Stimulated activated CD4-positive, alpha-beta T cell treated with anti-CD3 and anti-CD28 coated beads, Interleukin-15, amount 100 ng/mL, for 24 hours (primary cell): ENCODE measurements at places on chromosomes 11 and 22.

DNA sequence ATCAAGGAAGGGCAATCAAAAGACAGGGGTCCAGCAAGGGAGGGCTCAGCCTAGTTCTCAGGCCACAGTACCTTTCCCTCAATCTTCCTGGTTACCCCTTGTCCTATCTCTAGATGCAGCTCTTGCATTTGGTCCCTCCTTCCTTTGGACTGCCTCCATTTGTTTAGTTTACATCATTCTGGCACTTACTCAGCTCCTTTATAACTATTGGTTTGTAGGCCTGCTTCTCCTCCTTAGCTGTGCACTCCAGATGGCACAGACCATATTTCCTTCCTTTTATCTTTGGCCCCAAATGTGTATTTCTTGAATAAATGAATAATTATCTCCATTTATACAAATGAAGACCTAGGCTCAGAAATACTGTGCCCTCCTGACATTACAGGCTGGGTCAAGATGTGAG, 92.3 kb upstream of the AMOTL1 start:
- no peak for DNase-seq

DNA sequence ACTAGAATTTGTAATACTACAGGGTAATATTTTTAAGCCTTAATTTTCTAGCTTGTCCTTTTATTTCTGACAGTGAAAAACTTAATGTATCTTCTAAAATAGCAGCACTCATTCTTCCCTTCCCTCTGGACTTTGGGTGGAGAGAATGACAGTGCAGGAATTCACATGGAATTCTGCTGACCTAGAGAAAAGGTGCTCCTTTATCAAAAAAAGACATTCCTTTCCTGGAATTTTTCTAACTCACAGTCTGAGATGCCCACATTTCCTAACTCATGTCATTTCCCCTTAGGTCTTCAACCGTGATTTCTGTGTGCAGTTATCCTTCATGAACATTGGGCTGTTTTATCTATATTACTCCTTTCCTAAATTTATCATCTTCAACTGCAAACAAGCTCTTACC, 137.8 kb upstream of the PDGFD start:
- DNase-seq = no peak

DNA sequence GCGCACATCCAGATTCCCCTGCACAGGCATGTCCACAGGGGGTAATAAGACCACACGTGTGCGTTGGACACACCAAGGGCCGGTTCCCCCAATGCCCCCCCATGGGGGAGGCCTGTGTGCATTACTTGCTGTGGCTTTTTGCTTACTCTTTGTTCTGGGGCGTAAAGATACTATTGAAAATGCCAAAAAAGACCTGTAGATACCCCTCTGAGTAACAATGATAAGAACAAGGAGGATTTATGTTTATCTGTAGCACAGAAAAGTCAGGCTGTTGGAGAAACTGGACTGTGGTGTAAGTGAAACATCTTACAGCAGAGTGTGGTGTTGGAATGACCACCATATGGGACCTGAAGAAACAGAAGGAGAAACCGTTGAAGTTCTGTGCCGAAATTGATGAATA, 103.2 kb downstream of the TBC1D22A start:
- no peak for DNase-seq

DNA sequence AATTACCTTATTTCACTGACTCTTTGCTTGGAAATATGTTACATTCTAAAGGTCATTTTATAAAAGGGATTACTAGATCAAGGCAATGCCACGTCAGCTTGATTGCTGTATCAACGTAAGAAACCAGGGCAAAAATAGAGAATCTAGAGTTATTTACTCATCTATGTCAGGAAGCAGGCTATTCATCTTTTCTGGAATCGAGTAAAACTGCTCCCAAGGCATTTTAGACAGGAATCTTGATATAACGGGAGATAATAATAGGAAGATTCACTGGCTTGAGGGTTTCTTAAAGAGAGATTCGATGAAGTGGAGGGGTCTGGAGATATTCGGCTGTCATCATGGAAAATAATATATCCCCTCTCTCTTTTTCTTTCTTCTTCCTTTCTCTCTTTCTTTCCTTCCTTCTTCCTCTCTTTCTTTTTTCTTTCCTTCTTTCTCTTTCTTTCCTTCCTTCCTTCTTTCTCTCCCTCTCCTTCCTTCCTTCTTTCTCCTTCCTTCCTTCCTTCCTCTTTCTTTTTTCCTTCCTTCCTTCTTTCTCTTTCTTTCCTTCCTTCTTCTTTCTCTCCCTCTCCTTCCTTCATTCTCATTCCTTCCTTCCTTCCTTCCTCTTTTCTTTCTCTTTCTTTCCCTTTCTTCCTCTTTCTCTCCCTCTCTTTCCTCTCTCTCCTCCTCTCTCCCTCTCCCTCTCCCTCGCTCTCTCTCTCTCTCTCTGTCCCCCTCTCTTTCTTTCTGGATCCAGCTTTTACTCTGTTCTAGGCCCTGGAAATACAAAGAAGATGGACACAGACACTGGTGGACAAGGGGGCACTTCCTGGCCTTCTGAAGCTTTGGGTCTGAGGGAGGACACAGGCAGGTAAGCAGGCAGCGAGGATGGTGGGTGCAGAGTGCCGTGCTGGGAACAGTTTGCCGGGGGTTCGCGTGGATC, 18.1 kb upstream of the RASD2 start:
- no peak for DNase-seq

DNA sequence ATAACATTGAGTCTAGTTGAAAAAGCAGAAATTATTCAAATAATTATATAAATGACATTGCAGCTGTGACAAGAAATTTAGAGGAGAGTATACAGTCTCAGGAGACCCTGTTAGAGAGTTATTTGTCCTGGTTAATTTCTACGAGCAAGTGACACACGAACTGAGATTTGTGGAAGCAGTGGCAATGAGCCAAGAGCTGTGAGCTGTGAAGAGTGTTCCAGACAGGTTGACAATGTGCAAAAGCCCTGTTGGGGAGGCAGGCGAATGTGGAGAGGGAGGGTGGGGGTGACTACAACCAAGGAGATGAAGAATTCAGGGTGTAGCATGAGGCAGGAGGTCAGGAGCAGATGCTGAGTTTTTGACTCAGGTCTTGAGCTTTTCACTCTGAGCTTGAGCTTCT, 620.2 kb upstream of the TENM4 start:
- DNase-seq = no peak

GRCh38 chr11:128392259-128392658, 195.1 kb downstream of the ETS1 start:
- no peak for DNase-seq

GRCh38 chr22:17918840-17919239, 105.5 kb downstream of the MICAL3 start:
- no peak for DNase-seq

GRCh38 chr11:96293109-96293508, 49.9 kb downstream of the MAML2 start:
- no peak for DNase-seq

- DNase-seq = no peak
Observed at GRCh38 chr22:50587407-50587806, 4.8 kb upstream of the CHKB start.

- no peak for DNase-seq
Observed at GRCh38 chr11:113022262-113022661, 61.0 kb downstream of the NCAM1 start.

DNA sequence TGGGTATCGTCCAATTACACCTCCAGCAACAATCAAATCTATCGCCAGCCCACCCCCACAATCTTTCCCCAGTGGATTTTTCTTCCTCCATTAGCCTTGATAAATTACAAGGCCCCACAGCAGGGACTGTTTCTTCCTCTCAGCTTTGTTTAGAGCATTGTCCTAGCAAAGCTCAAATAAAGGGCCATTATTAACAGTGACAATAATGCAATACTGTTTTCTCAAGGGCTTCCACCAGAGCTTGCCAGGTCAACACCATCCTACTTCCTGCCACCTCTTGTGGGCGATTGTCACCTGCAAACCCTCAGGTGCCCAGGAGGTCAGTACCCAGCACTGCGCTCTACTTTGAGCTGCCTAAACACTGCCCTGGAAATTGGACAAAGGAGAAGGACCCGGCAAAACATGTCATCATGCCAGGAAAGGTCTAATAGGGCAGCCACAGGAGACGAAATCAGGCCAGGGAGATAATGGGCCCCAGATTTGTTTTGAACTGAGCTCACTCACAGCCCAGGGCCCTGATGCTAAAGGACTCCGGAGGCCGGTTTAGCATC, 95.2 kb downstream of the ABTB2 start:
- no peak for DNase-seq

DNA sequence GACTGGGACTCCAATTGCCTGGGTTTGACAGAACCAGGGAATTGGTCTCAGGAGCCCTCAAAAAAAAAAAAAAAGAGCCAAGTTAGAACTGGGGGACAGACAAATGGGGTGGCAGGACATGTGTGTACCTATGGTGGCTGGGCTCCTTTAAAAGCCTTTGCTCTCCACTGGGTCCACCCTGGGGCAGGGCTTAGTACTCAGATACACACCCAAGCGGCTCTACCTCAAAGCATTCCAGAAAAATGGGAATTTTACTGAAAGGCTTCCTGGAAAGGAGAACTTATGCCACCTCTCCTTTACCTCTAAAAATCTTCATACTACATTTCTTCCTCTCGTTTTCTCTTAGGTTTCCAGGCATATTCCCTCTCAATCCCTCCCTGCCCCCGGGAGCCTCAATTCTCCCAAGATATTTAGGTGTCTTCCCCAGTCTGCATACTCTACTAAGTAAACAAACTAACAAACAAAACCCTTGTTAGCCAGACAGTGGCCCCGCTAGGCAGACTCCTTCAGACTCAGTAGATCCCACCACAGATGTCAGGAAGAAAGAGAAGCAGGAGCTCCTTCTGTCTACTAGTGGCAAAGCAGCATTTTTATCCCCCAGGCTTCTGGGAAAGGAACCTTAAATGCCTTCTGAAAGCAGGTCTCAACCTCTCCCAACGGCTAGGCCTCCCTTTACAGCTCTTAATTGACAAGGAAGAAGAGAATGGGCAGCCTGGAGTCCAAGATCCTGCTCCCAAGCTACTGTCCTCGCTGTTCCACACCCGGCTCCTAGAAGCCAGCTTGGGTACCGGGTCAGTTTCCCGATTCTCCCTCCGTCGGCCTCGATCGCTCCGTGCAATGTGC, 653 bp downstream of the PCSK7 start:
- no peak for DNase-seq

GRCh38 chr11:105948918-105949590, 73.0 kb downstream of the MSANTD4 start:
- DNase-seq = no peak

DNA sequence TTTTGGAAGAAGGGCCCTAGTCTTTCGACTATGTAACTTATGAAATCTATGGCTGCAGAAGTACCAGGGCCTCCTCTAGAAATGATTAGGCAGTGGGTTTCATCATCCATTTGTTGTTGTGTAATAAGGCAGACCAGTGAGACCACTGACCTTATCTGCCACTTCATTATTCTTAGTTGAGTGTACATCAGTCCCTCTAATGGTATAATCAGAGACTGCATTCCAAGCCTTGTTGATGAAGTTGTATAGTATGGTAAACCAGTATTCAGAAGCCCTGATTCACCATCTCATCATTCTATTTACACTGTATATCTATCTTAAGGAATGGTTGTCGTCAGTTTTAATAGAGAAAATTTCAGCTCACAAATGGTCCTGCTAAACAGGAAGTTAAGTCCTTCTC, 32.2 kb upstream of the GRIA4 start:
- no peak for DNase-seq

DNA sequence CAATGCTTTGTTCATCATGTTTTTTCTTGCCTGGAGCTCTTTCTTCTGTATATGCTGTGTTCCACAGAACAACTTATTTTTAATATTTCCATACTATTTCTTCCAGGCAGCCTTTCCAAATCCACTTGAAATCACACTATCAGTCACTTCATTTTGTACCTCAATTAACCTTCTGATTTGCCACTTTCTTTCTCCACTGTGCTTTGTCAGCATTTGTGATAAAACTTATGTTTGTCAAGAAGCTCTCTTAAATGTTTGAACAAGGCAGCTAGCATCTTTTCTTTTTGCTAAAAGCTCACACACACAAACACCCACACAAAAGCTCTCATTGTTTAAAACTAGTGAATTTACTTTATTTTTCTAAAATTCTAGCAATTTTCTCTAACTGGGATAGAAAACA, 2014.7 kb upstream of the RAG2 start:
- DNase-seq = no peak

- no peak for DNase-seq
Observed at GRCh38 chr11:83033371-83033770, 38.3 kb downstream of the RAB30 start.

- no peak for DNase-seq
Observed at GRCh38 chr11:123233280-123233974, 38.4 kb upstream of the CLMP start.

DNA sequence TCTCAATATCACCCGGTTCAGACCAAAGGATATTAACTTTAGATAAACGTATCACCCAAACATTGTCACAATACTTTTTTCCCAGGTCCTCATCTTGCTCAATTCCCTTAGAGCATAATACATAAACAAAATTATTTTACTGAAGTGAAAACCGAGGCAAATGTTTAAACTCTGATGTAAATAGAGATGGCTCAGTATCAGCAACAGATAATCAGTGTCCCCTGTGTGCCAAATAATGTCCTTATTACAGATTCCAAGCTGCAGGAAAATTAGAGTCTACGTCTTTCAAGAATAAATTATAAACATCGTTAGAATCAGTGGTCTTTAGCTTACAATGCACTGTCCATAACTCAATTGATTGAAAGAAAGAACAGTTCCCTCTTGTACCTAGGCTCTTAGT, 50.2 kb downstream of the DDI1 start:
- no peak for DNase-seq

DNA sequence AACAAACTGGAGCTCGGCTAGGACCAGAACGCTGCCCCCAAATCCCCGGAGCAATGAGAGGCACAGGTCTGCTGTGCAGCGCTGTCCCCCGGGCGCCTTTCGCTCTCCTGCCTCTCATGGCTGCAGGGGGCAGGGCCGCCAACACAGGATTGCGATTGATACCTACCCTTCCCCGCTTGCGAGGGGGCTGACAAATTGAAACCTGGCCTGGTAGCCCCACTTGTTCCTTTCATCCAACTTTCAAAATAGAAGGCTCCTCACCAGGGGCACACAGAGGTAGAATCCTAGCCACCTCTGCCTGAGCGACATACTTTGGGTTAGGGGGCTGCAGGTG, 642 bp upstream of the CASTOR1 start:
- no peak for DNase-seq

DNA sequence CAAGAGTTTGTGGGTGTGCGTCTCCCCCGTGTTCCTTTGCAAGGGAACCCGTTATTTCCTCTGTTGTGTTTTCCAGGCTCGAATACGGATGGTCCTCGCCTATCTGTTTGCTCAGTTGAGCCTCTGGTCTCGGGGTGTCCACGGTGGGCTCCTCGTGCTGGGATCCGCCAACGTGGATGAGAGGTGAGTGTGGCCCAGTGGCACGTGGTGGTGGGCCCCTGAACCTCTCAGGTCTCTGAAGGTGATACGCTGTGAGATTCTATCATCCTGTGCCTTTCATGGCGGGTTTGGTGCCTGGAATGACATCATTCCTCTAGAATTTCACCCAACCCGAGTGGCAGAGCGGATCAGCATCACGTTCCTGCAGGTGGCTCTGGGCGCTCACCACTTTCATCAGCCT, 32.5 kb downstream of the NADSYN1 start:
- no peak for DNase-seq

GRCh38 chr22:47396105-47396504, 633.7 kb downstream of the TBC1D22A start:
- no peak for DNase-seq
